Activated CD4-positive, alpha-beta T cell treated with anti-CD3 and anti-CD28 coated beads, Interleukin-2, amount 10 ng/mL, durations not matched to agents 24 days and 14 days (primary cell): ENCODE measurements at places on chromosomes 2 and 18.

DNA sequence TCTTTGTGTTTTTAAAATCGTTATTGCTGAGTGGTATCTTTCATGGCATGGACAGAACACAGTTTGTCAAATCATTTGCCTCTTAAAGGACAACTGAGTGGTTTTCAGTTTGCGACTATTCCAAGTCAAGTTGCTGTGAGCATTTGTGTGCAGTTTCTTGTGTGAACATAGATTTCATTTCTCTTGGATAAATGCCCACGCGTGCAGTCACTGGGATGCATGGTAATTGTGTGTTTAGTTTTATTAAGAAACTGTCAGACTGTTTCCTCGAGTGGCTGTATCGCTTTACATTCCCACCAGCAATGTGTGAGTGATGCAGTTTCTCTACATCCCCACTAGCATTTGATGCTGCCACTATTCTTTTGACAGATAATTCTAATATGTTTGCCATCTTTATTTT is 154.0 kb upstream of the ARL4C start:
- H3K27me3 ChIP-seq: no peaks in the 10 kb centered on the region
- H3K36me3 ChIP-seq: no peaks in the 10 kb centered on the region
- H3K4me3 ChIP-seq: no peak overlapping the region

DNA sequence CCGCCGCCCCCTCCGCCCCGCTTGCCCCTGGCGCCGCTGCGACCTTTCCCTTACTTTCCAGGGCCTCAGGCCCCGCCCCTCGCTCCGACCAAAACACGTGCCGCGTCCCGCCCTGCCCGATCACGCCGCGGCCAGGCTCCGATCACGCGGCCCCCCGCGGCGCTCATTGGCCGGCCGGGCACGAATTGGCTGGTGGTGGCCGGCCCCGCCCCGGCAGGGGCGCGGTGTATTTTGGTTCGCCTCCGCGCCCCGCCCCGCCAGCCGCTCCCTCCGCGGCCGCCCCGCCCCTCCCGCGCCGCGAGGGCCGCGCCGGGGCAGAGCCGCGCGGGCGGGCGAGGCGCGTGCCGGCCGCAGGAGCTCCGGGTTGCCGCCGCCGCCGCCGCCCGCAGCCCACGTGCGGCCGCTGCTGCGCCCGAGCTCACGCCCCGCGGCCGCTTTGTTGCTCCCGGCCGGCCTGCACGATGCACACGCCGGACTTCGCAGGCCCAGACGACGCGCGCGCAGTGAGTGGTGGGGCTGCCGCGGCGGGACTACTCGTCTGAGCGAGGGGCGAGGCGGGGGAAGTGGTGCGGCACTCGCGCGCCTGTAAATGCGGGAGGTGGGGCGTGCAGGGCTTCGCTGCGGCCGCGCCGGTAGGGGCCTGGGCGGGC is at the start of gene KLF11:
Gene KLF11, plus strand, starts transcription at position 295 of the 650 bp plus-strand sequence. Its CDS starts 167 bp downstream, at position 462.
- H3K36me3 ChIP-seq: peaks cover 22% of the 10 kb centered on the region
- peak within 1 kb of the TSS; percentile 82 for H3K4me3 ChIP-seq
- H3K4me1 ChIP-seq: peaks cover 15% of the 10 kb centered on the region
- DNase-seq: peak; percentile 95

DNA sequence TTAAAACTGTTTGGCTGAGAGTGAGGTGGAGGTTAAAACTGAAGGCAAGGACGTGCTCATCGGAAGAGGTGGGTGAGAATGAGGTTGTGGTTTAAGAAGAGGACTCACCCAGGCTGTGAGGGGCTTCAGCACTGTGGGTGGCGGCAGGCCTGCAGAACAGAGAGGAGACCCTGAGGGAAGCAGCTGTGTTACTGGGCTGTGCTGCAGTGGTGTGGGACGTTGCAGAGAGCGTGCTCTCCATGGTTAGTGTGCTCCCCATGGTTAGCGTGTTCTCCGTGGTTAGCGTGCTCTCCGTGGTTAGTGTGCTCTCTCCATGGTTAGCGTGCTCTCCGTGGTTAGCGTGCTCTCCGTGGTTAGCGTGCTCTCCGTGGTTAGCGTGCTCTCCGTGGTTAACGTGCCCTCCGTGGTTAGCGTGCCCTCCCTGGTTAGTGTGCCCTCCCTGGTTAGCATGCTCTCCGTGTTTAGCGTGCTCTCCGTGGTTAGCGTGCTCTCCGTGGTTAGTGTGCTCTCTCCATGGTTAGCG is 68.5 kb upstream of the NFATC1 start:
- no peaks in the 10 kb centered on the region for H3K4me1 ChIP-seq
- no peak overlapping the region for H3K4me3 ChIP-seq
- H3K27me3 ChIP-seq: no peaks in the 10 kb centered on the region
- no peak overlapping the region for H3K27ac ChIP-seq
- peaks cover 8% of the 10 kb centered on the region for H3K36me3 ChIP-seq

DNA sequence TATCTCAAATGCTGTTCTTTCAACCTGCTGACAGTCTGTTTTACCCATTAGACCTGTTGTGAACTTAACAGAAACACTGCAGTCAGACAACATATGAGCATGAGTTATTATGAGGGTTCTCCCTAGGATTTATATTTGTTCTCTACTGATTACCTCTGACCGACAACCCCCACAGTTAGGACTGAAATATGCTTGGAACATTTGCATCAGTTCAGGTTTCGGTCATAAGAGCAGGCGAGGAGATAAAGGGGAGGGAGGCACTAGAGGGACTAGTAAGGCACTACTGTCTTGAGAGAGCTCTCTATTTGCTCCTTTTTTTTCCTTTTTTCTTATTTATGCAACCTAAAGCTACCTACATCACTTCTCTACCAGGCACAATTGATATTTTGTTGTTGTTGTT is 133.2 kb upstream of the REG3G start:
- H3K4me1 ChIP-seq: no peaks in the 10 kb centered on the region
- DNase-seq: no peak
- no peak overlapping the region for H3K27ac ChIP-seq
- no peaks in the 10 kb centered on the region for H3K36me3 ChIP-seq
- H3K4me3 ChIP-seq: no peak overlapping the region

GRCh38 chr18:6411382-6411781 is 3.3 kb downstream of the L3MBTL4 start:
- H3K27me3 ChIP-seq: peaks cover 32% of the 10 kb centered on the region
- peaks cover 10% of the 10 kb centered on the region for H3K4me1 ChIP-seq
- DNase-seq: no peak
- H3K27ac ChIP-seq: no peak overlapping the region
- peaks cover 1% of the 10 kb centered on the region for H3K36me3 ChIP-seq

DNA sequence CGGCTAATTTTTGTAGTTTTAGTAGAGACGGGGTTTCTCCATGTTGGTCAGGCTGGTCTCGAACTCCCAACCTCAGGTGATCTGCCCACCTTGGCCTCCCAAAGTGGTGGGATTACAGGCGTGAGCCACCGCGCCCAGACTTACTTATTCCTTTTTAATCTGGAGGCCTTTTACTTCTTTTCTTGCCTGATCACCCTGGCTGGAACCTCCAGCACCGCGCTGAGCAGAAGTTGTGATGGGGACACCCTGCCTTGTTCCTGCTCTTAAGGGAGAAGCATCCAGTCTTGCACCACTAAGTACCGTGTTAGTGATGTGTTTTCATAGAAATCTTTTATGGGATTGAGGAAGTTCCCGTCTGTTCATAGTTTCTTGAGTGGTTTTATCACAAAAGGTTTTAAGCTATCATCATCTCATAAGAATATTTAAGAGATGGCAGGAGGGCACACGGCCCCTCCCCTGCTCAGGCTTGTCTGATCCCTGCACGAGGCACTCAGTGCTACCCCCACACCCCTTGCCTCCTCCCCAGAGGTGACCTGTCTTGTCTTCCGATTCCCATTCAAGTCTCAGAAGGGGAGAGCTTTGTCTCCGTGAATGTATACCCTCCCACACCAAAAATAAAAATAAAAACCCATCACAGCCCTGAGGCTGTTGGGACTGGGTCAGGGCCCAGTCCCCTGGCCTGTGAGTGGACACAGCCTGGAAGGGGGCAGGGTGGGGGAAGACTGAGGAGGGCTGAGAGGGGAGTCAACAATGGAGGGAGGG is 65.3 kb upstream of the SMAD7 start:
- H3K36me3 ChIP-seq: no peaks in the 10 kb centered on the region
- no peak overlapping the region for H3K4me3 ChIP-seq
- no peak for DNase-seq
- H3K27ac ChIP-seq: no peak overlapping the region
- H3K4me1 ChIP-seq: no peaks in the 10 kb centered on the region

DNA sequence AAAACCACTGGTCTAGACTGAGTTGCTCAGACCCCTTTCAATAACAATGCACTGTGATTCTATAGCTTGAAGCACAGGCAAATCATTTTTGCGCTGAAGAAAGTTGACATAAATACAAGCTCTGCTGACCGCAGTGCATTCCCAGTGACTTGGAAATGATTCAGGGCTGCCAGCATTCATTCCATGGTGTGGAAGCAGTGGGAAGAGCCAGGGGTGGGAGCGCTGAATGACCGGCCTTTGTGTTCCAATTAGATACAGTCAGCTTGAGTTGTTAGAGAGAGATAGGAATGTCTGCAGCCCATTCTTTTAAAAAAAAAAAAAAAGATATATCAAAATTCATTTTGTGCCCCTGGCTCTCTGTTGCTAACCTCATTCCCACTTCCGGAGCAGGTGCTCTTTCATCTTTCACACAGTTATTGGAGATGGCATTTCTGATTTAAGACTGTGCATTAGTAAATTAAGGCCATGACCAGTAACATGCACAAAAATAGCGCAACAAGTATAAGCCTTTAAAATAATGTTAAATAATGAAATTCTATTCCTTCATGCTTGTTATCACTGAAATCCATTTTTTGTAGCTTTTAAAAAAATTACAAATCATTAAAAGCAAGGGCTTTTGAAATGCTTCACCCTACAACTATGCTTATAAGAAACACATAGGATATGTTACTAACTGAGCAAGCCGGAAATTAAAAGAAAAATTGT is 59.4 kb upstream of the CTLA4 start:
- no peaks in the 10 kb centered on the region for H3K27me3 ChIP-seq
- H3K4me1 ChIP-seq: peaks cover 58% of the 10 kb centered on the region
- peaks cover 5% of the 10 kb centered on the region for H3K36me3 ChIP-seq
- no peak overlapping the region for H3K27ac ChIP-seq

DNA sequence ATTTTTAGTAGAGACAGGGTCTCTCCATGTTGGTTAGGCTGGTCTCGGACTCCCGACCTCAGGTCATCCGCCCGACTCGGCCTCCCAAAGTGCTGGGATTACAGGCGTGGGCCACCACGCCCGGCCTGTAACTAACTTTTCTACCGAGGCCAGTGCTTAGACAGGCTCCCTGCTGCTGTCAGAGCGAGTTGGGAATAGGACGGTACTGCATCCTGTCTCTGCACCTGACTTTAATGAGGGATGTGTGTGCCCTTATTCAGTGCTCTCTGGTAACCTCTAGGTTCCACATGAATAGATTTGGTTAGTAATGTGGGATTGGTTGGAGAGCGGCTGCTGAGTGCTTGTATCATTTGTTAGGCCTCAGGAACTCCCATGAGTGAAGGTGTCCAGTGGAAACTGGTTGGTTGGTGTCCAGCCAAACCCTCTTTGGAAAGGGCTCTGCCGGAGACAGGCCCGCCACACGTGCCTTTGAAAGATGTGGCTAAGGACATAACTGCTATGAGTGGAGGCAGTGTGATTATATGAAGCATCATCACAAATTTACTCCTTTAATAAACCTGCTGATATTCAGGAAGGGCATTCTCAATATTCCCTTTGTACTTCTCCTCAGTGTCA is 36.6 kb downstream of the MYOM1 start:
- H3K27me3 ChIP-seq: peaks cover 1% of the 10 kb centered on the region
- no peak overlapping the region for H3K27ac ChIP-seq

- H3K36me3 ChIP-seq: no peaks in the 10 kb centered on the region
- no peak for DNase-seq
- no peak overlapping the region for H3K4me3 ChIP-seq
- H3K27ac ChIP-seq: no peak overlapping the region
- H3K4me1 ChIP-seq: no peaks in the 10 kb centered on the region
Measured at GRCh38 chr18:56086786-56087185, 498.8 kb upstream of the TCF4 start.

- no peak overlapping the region for H3K4me3 ChIP-seq
- no peaks in the 10 kb centered on the region for H3K4me1 ChIP-seq
- no peak overlapping the region for H3K27ac ChIP-seq
- DNase-seq: no peak
- H3K36me3 ChIP-seq: no peaks in the 10 kb centered on the region
Measured at GRCh38 chr18:61827591-61827990, 65.2 kb downstream of the RNF152 start.

DNA sequence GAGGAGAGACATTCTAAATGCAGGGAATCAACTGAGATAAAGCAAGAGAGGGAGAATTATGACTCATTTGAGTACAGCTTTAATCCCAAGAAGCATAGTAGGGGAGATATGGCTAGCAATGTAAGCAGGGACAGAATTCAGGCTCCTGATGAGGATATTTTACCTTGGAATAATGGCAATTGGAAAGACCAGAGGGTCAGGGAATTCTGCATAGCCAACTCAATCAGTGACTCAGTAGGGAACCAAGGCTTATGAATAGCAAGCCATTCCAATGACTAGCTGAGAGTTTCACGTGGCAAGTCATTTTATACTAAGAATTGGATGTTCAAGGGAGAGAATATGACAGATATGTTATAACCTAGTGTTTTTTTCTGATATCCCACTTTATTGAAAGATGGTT is 563.8 kb upstream of the NETO1 start:
- no peaks in the 10 kb centered on the region for H3K4me1 ChIP-seq
- no peak overlapping the region for H3K27ac ChIP-seq
- H3K27me3 ChIP-seq: no peaks in the 10 kb centered on the region
- H3K36me3 ChIP-seq: no peaks in the 10 kb centered on the region
- DNase-seq: no peak

- no peaks in the 10 kb centered on the region for H3K36me3 ChIP-seq
- no peak for DNase-seq
Measured at GRCh38 chr2:11379558-11379957, 35.1 kb upstream of the ROCK2 start.

GRCh38 chr2:241358470-241358869 is 2.4 kb downstream of the FARP2 start:
- no peak for DNase-seq
- H3K36me3 ChIP-seq: peaks cover 9% of the 10 kb centered on the region
- H3K27me3 ChIP-seq: no peaks in the 10 kb centered on the region
- no peak overlapping the region for H3K27ac ChIP-seq
- H3K4me1 ChIP-seq: peaks cover 31% of the 10 kb centered on the region

DNA sequence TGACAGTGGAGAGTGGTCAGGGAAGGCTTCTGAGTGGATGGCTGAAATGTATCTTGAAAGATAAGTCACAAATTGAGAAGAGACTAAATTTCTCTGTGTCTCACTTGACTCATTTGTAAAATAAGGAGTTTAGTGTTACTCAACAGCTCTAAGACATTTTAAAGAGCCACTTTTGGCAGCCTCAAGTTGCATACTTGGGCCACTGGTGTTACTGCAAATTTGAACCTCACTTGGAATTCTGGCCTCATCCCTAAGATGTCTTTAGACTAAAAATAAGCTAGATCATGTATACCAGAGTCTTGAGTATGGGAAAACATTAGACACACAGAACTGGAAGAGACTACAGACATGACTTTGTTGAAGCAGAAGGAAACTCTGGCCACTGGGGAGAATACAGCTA is 4.5 kb upstream of the MTLN start:
- H3K27ac ChIP-seq: no peak overlapping the region
- DNase-seq: no peak
- H3K36me3 ChIP-seq: peaks cover 5% of the 10 kb centered on the region
- H3K27me3 ChIP-seq: peaks cover 54% of the 10 kb centered on the region
- H3K4me3 ChIP-seq: no peak overlapping the region
- no peaks in the 10 kb centered on the region for H3K4me1 ChIP-seq

- no peak overlapping the region for H3K27ac ChIP-seq
- no peaks in the 10 kb centered on the region for H3K36me3 ChIP-seq
- DNase-seq: no peak
- H3K4me1 ChIP-seq: no peaks in the 10 kb centered on the region
- H3K27me3 ChIP-seq: no peaks in the 10 kb centered on the region
Measured at GRCh38 chr2:187002242-187002641, 153.3 kb upstream of the ZSWIM2 start.
